ENCODE measurements at places on chromosomes 11 and 22. TPM values are rescaled to one million over a fixed set of nuclear protein-coding genes. Genes with fewer than 3 reads are reported as not detected.

PRODH gene
- total RNA-seq, result not detected

EEF1G gene
- 1,044 TPM for total RNA-seq

ART5 gene
- not detected for total RNA-seq

C11orf91 gene
- 0.32 TPM for total RNA-seq

OPCML gene
- total RNA-seq, result not detected

RCOR2 gene
- 0.65 TPM for total RNA-seq

CYB5R2 gene
- total RNA-seq, result 4.9 TPM

FOSL1 gene
- total RNA-seq, result 20.2 TPM

HBG2 gene
- not detected for total RNA-seq

LRRC10B gene
- total RNA-seq, result not detected

MB gene
- total RNA-seq, result not detected

RRM1 gene
- total RNA-seq, result 113 TPM

MAP4K2 gene
- total RNA-seq, result 37.7 TPM

All from epithelial cell of umbilical artery (primary cell).